ENCODE measurements at places on chromosomes 5 and 9.

DNA sequence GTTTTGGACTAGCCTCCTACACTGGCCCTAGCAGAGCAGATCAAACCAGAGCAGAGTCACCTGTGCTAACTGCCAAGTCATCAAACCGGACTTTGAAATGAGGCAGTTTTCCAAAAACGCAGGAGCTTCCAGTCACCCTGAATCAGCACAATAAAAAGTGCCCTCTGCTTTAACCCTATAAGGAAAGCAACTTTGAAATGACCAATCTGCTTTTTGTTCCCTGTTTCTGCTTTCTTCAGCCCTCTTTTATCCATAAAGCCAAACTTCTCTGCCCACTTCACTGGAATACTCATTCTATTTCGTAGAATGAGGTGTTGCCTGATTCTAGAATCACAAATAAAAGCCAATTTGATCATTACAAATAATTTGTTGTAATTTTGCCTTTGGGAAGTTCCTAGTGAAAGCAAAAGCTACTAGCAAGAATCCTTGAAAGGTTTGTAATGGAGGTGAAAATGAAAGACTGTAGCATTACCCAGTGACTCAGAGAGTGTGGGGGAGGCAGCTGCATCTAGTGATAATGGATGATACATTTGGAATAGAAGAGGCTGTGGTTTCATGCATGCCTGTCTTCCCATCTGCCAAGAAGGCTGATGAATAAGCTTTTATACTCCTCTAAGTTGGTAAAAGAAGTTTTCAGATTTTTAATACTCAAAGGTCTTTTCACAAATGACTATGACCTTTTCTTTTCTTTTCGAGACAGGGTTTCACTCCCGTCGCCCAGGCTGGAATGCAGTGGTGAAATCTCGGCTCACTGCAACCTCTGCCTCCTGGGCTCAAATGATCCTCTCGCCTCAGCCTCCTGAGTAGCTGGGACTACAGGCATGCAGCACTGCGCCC lies 14.9 kb downstream of the SPAAR start:
- DNase-seq: no peak

DNA sequence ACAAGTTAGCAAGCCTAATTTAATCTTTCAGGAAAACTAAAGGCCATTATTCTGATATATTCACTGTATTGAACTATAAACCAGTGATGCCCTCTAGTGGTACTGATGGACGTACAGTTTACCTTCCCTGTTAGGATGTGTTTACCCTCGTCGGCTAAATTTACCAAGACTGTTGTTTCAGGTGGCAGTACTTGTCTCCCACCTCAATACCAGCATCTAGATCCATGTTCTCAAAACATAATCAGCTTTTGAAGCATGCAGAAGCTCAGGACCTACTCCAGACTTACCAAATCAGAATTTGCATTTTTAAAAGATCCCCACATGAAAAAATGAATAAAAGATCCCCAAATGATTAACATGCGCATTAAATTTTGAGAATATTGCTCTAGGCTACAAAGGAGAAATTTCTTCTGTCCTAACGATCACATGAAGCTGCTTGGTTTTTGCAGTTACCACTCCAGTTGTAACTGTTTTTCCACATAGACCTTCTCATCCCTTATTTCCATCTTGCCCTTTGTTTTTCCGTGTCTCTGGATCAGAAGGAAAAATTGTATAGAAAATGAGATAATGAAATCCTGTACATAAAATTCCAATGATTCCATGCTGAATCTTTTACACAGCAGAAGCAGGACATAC lies 3.2 kb upstream of the BAAT start:
- peak; percentile 59 for DNase-seq

- DNase-seq: peak; percentile 93
Observed at GRCh38 chr9:132006677-132007370, 72.8 kb downstream of the MED27 start.

DNA sequence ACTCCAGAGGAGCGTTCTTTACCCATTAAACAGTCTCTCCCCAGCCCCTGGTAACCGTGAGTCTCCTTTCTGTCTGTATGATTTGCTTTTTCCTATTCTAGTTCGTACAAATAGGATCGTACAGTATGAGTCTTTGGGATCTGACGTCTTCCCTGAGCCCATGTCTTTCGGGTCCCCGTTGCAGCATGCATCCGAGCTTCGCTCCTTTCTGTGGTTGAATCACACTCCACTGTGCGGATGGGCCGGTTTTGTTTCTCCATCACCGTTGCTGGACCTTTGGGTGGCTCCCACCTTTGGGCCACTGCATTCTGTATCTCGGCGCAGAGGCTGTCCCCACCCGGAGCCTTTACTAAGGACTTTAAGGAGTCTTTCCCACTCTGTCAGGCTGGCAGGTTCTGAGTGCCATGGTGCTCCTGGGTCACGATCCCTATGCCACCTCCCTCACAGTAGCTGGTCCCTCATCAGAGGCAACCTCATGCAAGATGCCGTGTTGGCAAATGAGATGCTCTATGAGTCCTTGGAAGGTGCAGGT lies 145.7 kb upstream of the COL5A1 start:
- no peak for DNase-seq

GRCh38 chr9:87588339-87588738 lies 90.7 kb downstream of the DAPK1 start:
- no peak for DNase-seq

DNA sequence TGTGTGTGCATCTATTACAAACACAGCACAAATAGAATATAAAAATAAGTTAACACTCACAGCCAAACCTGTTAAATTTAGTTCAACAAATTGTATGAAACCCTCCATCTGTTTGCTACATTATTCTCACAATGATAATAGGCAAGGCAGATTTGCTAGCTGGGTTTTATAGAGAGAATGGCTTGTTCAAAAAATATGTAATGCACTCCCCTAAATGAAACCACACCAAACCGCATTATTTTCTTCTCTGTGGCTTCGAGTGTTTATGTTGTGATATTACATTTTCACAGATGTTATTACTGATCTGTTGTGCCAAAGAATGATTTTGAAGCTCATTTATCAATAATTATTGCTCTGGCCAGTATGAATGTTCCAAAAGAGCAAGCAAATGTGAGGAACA lies 92.9 kb downstream of the SPATA31D1 start:
- no peak for DNase-seq

DNA sequence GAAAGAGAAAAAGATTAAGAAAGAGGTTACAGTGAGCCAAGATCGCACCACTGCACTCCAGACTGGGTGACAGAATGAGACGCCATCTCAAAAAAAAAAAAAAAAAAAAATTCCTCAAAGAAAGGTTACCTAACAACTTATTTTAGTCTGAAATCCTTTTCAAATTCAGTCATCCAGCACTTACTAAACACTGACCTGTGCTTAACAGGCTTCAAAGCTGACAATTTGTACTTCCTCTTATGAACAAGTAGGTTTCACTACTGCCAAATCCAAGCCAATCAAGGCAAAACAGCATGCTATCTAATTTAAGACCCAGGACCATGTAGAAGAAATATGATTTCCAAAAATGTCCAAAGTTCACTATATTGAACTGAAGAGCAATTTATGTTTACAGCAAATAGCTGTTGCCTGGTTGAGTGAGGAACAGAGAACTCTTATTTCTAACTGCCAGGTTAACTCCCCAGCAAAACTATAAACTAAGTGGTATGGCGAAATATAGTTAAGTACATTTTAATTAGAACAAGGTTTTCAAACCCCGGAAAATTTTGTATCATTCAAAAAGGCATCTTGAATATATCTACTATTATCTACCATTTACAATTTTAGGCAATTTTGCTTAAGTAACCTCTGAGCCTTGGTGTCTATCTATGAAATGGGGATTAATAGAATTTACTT lies 13.4 kb downstream of the PWWP2A start:
- no peak for DNase-seq

DNA sequence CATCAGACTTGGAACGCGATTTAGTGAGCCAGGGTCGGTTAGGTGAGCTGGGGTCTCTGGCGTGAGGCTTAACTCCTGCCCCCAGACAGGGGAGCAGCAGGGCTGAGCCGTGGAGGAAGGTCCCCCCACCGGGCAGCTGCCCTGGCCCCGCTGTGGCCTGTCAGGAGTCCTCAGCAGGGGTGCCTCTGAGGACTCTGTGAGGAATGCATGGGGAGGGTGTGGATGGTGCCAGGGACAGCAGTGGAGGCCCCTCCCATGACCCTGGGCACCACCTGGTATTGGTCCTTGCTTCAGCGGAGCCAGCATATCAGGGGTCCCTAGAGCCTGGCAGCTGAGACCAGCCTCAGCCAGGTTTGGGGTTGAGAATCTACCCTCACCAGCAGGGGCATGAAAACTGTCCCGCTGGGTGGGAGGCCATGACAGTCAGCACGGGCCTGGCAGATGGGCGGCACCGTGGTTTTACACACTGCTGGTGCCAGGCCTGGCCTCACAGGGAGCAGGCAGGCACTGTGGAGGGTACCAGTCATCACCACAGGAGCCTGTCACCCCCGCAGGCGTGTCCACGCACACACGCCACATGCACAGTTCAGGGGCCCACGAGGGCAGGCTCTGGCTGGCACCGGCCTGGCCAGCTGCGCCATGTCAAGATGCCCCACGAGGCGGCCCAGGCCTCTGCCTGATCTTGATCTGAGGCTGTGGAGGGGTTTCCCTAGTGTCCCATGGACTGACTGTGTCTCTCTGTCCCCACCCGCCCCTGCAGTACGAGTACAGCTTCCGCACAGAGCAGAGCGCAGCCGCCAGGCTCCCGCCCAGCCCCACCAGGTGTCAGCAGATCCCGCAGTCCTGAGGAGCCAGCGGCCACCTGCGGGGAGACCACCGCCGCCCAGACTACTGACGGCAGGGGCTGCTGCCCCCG lies 111.1 kb upstream of the LMX1B start:
- DNase-seq: no peak

DNA sequence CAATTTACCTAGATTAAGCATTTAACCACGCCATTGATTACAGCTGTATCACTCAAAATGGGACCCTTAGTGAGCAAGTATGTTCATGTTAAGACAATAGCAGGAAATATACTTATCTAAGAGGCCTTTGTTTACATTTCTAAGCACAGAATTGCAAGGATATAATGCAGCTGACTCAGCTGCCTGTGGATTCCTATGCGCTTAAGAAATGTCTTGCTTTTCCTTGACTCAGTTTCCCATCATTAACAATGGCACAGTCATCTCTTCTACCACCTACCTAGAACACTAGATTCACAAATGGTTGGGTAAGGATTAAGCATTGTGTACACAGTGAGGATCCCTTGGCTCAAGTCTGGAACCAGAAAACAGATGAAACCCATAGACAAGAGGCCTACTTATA lies 163.8 kb downstream of the TSSK1B start:
- DNase-seq: no peak

DNA sequence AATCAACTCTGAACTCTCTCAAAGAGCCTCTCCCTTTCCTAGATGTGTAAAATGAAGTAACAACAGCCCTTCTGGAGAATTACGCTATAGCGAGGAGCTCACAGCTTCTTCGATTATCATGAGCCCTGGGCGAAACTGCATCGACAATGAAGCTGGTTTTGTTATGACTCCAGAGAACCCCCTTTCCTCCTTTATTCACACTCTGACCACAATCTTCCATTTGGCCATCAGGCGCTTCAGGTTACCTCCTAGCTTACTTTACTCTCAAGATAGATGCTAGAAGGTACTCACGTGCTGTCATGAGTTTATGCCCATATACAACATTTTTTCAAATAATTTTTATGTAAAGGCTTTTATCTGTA lies 362.7 kb upstream of the RFX3 start:
- no peak for DNase-seq

GRCh38 chr5:115471345-115472063 lies 73.1 kb downstream of the FEM1C start:
- no peak for DNase-seq

DNA sequence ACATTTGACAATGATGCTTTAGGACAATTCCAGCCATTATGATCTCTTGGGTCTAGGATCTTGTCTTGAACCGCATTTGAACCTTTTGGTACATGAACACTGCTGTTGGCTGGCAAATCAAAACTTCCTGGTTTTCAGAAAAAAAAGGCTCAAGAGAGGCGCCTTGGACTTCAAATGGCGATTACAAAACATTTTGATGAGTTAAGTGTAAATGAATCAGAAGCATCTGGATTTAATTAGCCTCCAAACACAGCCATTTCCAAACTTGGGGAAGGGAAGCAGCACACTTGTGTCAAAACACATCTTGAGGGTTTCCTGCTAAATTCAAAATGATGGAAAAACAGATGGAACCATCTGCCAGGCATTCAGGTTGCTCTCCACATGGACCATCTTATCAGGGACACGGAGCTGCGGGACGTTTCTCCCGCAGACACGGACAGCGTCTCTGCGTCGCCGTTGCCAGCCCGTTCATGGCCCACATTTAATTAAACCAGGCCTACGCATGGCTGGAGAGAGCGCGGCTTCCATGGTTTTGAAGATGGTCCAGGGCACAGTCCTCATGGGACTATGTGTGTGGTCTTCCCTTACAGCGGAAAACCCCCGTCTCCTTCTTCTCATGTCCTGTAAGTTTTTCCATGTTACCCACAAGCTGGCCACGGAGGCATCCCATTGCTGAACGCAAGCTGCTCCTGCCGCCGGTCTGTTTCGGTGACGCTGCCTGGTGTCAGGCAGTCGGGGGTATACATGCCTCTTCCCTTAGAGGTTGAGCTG lies 55.8 kb upstream of the PTCH1 start:
- no peak for DNase-seq

DNA sequence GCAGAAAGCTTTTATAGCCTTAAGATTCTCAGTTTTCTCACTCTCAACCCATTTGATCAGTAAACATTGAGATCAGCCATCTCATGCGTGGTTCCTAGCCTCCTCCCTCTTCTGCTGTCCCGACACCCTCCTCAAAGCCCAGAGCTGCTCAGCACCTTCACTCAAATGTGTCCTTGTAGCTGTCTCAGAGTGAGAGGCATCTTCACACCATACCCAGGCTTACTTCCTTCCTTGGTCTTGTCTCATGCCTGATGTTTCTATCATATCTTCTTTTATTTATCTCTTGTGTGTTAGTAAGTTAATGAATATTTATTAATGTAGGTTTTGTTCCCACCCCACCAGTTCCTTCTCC lies 72.4 kb upstream of the SNX2 start:
- no peak for DNase-seq

DNA sequence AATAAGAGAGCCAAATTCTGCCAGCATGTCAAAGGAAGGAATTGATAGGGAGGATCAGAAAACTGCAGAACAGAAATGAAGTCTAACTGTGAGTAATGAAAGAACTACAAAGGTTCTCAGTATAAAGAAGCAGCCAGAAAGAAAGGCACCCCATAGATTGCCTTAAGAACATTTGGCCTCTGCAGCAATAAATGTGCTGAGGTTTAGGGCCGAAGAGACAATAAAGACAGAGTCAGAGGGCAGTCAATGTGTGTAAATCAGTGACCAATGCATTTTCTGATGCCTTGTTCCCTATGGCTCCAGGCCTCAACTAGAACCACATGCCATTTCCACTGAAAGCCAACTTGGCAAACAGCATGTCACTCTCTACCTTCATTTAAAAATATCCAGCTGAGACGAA lies 281.0 kb downstream of the HINT1 start:
- DNase-seq: no peak

GRCh38 chr9:91428436-91428835 lies 4.8 kb upstream of the NFIL3 start:
- no peak for DNase-seq

- DNase-seq: no peak
Observed at GRCh38 chr5:67350185-67350584, 153.6 kb upstream of the CD180 start.

GRCh38 chr5:40389591-40389990 lies 290.1 kb upstream of the PTGER4 start:
- no peak for DNase-seq

GRCh38 chr5:133390416-133391353 lies 221.7 kb downstream of the FSTL4 start:
- DNase-seq: no peak
